ENCODE measurements at places on chromosomes 2 and 18.

DNA sequence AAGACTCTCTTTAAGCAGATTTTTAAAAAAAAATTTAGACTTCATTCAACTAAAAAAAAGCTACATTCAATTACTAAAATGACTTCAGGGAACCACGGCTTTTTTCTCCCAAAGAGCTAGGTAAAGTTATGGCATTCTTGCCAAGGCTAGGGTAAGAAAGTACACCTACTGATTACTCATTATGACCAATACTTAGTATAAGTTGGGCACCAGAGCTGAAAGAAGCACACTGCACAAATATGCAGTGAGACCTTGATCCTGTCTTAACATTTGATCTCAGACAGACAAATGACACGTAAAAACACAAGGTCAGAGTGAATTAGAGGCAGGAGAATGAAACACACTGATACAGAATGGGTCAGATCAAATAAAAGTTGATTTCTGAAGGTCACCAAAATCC is 88.7 kb downstream of the THADA start:
- no peak for DNase-seq

GRCh38 chr2:3051266-3051665 is 326.4 kb downstream of the EIPR1 start:
- no peak for DNase-seq

DNA sequence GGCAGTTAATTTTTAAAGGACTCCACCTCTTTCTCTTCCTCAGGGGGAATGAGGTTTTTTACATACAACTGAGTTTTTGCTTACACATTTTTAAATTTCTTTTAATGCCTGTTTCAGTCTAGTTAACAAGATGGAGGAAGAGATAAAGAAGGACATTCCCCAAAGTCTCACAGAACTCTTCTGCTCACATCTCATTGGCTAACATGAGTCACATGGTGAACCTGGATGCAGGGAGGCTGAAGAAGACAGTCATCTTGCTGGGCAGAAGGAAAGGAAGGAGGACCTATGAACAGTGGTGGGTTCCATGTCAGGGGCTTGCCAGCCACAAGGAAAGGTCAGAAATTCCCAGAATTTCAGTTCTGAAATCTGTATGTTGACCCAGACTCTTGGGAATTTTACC is 10.4 kb upstream of the ST8SIA5 start:
- no peak for DNase-seq

DNA sequence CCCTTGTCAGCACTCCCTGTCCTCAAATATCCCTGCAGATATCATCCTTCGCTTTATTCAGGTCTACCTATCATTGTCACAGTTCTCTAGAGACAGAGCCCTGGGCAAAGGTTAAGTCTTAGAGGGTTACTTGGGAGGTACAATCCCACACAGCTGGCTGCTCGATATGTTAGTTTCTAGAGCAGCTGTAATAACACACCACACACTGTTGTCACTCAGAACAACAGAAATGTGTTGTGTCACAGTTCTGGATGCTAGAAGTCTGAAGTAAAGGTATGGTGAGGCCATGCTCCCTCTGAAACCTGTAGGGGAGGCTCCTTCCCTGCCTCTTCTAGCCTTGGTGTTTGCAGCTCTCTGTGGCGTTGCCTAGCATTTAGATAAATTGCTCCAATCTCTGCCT is 9.9 kb upstream of the RAPGEF4 start:
- DNase-seq = no peak

DNA sequence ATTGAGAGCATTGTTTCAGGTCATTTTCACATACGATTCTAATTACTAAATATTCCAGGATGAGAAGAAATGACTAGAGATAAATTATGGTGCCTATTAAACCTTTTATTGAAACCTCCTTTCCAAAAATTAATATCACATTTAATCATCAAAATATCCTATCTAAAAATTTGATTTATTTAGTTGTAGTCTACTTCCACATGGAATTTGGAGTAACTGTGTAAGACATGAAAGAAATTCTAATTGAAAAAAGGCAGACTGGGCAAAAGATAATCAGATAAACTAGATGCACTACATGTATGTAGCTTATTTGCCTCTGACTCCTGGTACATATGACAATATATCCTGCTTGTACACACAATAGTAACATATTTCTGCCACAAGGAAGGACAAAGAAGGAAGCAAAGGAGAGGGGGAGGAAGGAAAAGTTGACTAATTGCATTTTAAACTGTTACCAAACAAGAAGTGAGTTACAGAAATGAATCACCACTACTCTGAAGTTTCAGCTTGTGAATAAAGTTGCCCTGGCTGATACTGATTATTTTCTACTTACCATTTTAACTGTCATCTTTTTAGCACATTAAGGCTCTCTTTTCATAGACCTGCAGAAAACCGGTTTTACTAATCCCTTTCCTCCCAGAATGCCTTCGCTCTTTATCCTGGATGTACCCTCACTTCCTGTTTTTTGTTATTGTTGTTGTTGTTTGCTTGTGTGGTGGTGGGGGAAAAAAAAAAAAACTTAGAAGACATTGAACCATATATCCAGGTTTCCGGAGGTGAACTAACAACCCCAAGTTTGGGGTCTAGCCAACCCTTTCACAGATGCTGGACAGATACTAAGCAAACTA is 28.4 kb downstream of the NRXN1 start:
- DNase-seq = no peak

DNA sequence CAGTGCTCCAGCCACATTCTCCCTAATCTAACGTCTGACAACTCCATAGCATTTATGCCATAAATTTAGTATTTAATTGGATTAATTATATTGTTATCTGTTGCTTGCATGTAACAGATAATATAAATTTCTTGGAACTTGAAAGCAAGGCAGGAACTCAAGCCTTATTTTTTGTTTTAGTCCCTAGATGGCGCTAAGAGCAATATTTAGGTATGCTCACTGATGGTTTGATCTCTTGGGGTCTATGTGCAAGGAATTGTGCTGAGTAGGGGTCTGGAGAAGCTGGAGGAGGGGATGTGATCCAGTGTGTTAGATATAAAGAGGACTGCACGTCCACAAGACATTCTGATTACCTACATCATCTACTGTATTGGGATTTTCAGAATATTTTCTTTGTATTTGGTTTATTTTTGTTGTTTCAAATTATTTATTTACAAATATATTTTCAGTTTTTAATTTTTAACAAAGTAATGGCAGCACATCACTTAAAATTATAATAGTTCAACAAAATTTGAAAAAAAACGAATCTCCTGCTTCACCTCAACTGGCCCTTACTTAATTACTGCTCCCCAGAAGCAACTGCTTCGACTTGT is 32.8 kb downstream of the KATNAL2 start:
- DNase-seq = no peak
